ENCODE measurements at places on chromosomes 3 and 15. TPM values are rescaled to one million over a fixed set of nuclear protein-coding genes. Genes with fewer than 3 reads are reported as not detected.

Gene CIB2
- 3.1 TPM for total RNA-seq

Gene ANKDD1A
- total RNA-seq = 6.7 TPM

Gene TM4SF4
- total RNA-seq = 0.26 TPM

Gene GOLGA8G
- not detected for total RNA-seq

Gene GCNT3
- 0.26 TPM for total RNA-seq
